BJ (cell line): ENCODE measurements at places on chromosomes 5 and 9. TPM values are rescaled to one million over a fixed set of nuclear protein-coding genes. Genes with fewer than 3 reads are reported as not detected.

The JAKMIP2 gene
- polyA plus RNA-seq: not detected in 2 replicates

GRCh38 chr5:54672871-54673270 lies 155.3 kb downstream of the SNX18 start:
- DNase-seq: no peak

The LVRN gene
- 0.05 and 0.21 TPM in 2 replicates for polyA plus RNA-seq

DNA sequence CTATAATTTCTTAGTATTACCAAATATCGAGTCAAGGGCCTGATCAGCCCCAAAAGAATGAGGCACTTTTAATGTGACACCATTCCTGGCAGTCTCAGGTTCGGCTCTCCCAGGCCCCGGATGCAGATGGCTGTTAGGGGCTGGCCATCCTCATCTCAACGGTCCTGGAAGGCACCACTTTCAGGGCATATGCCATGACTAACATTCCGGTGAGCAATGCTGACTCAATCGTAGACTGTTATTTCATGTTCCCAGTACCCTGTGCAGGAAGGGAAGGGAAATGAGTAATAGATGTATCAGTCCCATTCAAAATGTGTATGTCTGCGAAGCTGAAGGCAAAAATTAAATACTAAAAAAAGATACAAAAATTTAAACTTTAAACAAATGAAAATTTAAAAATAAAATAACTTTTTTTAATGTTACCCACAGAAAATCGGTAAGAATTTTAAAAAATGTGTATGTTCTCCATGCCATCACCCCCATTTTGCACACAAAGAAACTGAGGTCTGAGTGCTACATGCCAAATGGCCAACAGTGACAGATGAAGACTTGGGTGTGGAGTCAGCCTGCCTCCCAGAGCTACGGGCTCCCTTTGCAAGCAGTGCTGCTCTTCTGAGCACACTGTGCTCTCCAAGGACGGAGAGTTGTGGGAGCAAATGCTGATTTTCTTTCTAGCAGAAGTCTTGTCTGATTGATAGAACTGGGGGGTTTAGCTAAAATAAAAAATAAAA lies 79.0 kb downstream of the GLDC start:
- DNase-seq: peak; percentile 85

The LCN15 gene
- not detected in 2 replicates for polyA plus RNA-seq

DNA sequence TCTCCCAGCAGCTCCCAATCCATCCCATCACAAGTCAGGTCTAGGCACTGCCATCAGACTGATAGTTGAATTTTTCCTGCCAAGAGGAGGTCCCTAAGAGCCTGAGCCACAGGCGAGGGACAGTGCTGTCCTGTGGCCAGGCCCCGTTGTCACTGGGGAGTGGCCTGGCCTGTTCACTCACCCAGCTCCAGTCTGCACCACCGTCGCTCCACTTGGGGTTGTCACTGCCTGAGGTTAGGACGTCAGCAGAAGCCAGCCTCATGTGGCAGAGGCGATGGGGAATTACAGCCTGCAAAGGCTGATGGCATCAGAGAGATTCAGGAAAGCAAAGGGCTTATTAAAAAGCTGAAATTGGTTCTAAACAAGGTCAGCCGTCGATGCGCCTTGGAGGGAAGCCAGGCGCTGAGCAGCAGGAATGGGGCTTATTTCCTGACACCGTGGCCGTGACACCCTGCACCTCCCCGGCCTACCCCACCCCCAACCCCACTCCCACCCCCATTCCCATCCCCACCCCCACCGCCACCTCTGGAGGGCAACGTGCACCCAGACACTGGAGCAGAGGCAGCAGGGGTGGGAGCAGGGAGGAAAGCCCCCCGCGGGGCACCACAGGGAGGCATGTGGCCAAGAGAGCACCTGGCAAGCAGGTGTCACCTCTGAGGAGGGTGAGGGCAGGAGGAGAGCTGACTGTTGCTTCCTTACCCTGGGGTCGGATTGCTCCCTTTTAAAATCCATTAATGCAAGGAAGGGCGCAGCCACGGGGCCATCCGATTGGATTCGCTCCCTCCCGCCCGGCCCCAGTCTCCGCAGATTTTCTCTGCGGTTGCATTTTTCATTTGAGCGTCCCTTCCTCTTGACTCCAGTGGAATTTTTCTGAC lies 3.1 kb upstream of the DBH start:
- no peak for DNase-seq

DNA sequence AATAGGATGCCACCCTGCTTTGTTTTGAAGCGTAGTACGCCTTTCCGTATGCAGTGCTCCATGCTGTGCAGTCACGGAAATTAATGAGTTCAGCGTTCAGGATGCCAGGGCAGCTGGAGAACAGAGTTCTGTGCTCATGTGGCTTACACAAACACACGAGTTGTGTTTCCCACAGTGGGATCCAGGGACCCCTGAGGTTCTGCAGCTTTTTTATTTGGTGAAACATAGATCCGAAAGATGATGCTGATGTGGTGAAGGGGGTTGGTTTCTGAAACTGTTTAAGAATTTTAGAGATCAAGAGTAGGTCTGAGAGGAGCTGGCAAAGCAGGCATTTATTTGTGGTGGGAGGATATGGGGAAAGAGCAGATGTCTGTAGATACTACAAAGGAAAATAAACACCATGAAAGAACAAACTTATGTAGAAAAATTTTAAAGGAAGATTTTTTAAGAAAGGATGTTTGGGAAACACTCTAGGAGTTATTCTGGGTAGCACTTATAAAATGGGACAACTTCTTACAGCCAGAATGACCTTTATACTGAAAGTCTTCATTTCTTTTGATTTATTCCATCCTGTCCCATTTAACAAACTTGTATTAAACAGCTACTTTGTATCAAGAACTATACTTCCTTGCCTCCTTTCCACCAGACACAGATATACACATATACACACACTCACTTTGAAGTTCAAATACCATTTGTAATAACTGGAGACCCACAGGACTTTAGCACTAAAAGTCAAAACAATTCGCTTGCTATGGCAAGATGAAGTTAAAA lies 52.7 kb downstream of the ITGA1 start:
- DNase-seq: no peak

The KIAA0825 gene
- 0.69 and 1.3 TPM in 2 replicates for polyA plus RNA-seq

The REXO4 gene
- polyA plus RNA-seq: 22.7 and 24.0 TPM in 2 replicates

GRCh38 chr5:139707445-139708003 lies 59.4 kb downstream of the CXXC5 start:
- no peak for DNase-seq

The PGM5 gene
- 8.7 and 10.1 TPM in 2 replicates for polyA plus RNA-seq

DNA sequence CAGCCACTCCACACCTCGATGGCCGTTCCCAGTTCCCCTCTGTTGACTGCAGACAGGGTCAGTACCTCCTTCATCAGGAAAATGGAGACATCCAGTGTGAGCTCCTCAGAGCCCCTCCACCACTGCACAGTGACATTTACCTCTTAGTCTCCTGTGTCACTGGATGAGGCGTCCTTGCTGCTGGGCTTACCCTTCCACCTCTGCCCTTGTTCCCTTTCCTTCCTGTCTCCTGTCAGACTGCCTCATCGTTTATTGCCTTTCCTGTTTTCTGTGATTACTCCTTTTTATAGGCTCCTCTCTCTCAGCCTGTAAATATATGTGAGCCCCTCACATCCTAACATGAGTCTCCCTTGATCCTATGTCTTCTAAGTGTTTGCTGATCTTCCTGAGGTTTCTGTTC lies 23.2 kb upstream of the SPTAN1 start:
- no peak for DNase-seq

- no peak for DNase-seq
Measured at GRCh38 chr5:95644351-95645042, 2.1 kb upstream of the RFESD start.

DNA sequence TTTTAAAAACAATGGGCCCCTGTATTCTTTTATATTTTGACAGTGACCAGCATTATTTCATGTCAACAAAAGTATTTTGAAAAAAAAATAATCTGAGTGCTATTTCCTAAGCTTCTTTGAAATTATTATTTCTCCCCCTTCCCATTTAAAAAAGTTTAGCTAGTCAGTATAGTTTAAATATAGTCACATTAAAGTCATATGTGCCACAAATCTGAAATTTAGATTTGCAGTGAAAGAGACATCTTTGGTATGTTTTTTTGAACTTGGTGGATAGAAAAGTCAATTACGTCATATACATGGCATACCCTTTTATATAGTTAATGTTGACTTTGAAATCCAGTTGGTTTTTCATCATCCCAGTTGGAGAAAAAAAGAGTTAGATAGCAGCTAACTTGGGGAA lies 297.0 kb downstream of the CCDC171 start:
- no peak for DNase-seq
